IPS DF 6.9 (cell line): ENCODE measurements at places on chromosomes 12 and 14.

DNA sequence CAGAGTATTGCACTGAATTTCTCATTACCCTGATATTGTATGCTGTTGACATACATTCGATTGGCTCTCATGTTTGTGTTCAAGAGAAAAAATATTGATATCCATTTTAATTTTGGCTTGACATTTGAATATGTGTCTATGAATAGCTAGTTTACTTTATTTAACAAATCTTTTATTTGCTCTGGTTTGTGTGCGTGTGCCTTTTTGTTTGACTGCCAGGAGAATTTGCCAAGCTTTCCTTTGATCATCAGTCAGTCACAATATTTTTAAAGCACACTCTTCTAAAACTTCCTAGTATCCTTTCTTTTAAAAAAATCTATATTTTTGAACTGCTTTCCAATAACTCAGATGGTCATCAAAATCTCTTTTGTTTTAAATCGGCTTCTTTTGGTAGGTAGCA, 179.3 kb upstream of the FLRT2 start:
- DNase-seq: no peak

DNA sequence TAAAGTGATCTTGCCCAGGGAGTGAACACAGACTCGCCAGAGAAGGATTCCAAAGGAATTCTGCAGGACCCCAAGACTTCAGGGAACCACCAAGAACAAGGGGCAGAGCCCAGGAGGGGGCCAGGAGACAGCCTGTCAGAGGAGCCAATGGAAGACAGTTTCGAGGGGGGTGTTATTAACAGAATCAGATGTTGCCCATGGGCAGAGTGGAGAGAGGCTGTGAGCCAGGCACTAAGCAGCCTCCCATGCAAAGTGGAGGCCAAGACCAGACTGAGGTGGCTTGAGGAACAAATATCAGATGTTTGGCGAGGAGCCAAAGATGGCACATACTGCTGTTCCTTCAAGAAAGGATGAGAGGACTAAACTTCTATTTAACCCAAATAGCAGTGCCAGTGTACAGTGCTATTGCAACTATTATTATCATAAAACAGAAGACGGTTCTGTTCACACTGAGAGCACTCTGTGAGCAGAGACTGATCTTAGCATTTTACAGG, 12.6 kb downstream of the APPL2 start:
- no peak for DNase-seq

DNA sequence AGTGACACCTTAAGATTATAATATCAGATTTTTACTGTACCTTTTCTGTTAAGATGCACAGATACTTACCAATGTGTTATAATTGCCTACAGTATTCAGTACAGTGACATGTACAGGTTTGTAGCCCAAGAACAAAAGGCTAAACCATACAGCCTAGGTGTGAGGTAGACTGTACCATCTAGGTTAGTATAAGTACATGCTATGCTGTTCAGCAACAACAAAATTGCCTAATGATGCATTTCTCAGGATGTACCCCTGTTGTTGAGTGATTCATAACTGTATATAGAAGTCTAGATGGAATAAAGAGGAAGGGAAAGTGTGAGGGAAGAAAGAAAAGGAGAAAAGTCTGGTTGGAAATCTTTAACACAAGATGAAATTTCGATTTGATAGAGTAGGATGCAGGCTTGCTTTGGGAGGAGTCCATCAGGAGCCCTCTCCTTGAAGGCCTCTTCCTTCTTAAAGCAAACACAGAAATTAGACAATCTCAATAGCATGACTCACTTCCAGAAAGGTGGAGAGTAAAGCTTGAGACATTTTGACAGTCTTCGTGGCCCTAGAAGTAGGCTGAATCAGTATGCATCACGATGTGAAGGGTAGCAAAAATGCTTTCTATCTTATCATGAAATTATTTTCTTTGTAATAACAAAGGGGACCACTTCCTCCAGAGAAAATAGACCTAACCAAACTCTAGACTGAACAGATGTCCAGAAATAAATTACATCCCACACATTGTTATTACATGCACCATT, 191.5 kb downstream of the SYT1 start:
- DNase-seq: no peak

GRCh38 chr12:1666215-1666614, 24.7 kb upstream of the ADIPOR2 start:
- DNase-seq: no peak

DNA sequence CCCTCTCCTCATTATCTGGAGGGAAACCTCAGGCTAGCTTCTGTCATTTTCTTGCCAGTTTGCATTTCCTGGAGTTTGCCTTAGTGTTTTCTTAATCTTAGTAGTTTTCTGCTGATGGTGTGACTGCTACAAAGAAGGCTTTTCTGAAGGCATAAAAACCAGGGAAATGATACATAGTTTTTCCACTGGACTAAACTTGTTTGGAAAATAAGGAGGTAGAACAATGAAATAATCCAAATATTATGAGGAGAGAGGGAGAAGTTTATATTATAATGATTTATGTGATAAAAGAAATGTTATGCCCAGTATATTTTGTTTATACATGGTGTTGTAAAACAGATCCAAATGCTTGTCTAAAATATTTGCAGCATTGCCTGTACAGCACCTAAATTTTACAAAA, 22.2 kb downstream of the DAAM1 start:
- no peak for DNase-seq

DNA sequence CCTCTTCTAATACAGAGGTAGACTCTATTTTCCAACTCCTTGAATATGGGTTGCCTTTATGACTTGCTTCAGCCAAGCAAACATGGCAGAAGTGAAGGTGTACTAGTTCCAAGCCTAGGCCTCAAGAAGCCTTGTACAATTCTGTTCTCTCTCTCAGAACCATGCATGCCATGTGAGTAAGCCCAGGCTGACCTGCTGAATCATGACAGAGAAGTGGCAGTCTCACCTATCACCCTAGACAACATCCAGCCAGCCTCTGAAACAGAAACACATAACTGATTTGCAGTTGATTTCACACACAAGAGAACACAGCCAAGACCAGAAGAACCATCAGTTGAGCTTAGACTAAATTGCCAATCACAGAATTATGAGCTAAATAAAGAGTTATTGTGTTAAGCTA, 157.2 kb downstream of the GARIN6 start:
- DNase-seq: no peak

GRCh38 chr12:39103552-39104165, 198.3 kb upstream of the CPNE8 start:
- peak; percentile 57 for DNase-seq

DNA sequence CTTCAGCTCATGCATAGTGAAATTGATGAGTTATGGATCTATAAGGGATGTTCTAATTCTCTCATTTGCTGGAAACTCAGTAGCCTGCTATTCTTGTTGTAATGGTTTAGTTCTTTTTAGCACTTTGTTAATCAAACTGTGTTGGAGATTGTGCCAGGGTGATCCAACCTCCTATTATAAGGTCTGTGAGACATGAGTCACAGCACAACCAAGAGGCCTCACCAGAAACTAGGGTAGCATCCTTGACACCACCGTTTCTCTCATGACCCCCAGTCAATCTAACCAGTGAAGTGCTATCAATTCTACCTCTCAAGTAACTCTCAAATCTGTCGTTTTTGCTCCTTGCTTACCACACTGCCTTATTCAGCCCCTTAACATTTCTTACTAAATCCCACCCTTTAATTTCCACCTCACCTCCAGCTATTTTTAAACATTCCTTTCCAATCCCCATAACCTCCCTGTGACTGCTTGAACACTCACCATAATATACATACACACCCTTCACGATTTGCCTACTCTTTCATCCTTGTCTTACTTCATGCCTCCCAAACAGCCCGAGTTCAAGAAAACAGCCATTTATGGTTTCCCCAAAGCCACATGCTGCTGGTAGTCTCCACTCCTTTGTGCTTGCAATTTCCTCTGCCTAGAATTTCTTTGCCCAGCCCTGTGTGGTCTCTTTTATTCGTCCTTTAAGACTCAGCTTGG, 53.9 kb upstream of the NUDT4 start:
- no peak for DNase-seq
